ENCODE measurements at places on chromosomes 2 and 18.

GRCh38 chr2:1367601-1368000 lies 45.7 kb upstream of the TPO start:
- no peak for DNase-seq

GRCh38 chr2:130259594-130259993 lies 61.4 kb upstream of the TUBA3E start:
- no peak for DNase-seq

- DNase-seq = peak; percentile 64
Measured at GRCh38 chr2:121903037-121903689, 147.7 kb downstream of the TSN start.

- DNase-seq = no peak
Measured at GRCh38 chr2:119683074-119683712, 4.2 kb downstream of the TMEM177 start.

DNA sequence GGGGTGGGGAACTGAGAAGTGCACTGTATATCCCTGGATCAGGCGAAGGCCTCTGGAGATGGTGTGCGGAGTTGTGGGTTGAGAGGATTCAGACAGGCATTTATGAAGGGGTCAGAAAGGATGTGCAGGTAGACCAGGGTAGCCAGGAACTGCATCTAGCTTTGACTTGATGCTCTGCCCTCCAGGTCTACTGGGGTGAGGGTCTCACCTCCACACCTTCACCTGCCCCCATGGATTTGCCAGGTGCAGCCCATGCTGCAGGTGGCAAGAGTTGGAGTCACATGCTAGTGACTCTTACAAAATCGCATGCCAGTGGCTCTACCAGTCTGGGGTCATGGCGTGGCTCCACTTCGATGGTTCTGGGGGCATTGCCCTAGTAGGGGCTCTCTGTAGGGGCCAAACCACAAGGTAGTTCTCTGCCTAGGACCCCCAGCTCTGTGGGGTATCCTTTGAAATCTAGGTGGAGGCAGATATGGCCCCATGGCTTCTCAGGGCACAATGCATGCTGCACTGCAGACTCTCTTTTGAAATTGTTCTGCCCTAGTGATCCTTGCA lies 18.9 kb upstream of the KCNF1 start:
- DNase-seq = no peak

- DNase-seq = no peak
Measured at GRCh38 chr2:218884519-218884918, 3.9 kb downstream of the WNT10A start.

GRCh38 chr2:48126162-48126561 lies 219.9 kb upstream of the FBXO11 start:
- peak; percentile 66 for DNase-seq

GRCh38 chr2:216352653-216353270 lies 19.5 kb downstream of the MARCHF4 start:
- no peak for DNase-seq

DNA sequence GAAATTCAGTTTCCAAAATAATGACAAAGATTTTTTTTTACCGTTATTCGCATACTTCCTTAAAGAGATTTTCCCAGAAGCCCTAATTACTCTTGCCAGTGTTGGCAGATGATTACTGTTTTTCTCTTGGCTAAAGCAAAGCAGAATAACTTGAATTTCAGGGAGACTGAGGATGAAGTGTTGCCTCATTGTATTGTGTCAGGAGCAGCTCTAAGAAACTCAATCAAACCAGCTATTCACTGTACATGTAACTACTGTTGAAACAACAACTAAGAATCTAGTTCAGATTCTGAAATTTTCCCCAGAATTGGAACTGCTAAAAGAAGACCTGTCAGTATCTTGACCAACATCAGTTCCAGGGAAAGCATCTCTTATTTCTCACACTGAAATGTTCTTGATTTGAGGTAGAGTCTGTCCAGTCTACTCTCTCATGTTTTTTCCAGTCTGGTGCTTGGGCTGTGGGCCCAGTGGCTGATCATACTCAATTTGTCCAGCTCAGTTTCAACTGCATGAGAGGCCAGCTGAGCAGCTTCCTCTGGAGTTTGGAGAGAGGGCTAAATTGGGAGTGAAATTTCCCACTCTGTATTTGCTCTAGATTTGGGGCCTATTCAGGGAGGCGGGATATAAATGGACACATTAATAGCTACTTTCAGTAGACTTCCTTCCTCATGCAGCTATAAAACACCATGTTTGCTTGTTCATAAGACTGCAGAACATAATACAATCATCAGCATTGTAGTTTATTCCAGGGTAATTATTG lies 78.5 kb downstream of the PPP1R1C start:
- DNase-seq = no peak

All from GM23248 (cell line).